NCI-H526 treated with DMSO at 0.1 percent for 48 hours (cell line): ENCODE measurements at places on chromosomes 12 and 14.
A peak's percentile ranks its signal among the peaks of the same experiment; 100 is the strongest.

DNA sequence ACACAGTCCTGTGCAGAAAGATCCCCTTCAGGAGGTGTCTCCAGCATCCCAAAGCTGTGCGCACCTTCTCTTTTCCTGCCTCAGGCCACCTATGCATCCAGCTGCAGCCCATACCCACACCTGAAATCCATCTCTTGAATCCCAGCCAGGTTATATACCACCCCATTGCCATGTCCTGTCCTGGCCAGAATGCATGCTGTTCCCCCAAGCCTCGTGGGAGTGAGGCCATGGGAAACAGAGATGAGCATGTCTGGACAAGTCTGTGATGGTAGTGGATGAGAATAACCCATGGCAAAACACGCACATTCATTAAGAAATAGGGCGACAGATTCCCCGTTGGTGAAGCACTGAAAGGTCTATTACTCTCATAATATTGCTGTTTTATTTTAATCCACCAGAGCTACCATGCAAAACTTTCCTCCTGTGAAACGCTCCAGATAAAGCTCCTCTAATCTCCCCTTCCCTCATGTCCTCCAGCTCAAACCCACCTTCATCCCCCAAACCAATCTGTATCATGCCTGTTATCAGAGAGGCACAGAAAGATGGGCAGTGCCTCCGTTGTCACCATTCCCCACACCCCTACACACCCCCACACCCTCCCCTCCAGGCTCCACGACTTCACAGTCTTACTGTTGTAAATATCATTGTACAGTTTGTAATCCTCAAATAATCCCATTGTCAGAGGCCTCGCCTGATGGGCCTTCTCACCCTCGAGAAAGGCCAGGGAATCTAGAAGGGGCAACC lies 97.5 kb upstream of the FKBP4 start:
- DNase-seq = no peak

DNA sequence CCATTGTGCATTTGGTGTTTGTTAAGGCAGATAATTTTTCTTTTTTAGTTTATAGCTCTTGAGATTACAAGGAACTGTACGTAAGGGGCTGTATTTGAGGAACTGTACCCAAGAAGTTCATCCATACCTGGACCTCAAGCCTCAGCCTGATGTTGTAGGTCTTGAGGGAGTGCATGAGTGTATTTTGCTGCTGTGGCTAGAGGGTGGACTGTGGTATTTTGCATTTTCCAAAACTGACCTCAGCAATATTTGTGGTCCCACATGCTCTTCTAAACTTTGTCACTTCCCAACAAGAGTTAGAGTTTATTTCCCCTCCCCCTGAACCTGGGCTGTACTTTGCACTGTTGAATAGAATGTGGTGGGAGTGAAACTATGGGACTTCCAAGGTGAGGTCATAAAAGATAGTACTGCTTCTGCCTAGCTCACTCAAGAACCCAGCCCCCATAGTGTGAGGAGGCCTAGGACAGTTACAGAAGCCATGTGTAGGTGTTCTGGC lies 42.2 kb upstream of the FBXO33 start:
- no peak for DNase-seq

GRCh38 chr12:21764065-21764464 lies 10.4 kb downstream of the KCNJ8 start:
- DNase-seq = no peak

GRCh38 chr12:11666131-11667050 lies 16.9 kb downstream of the ETV6 start:
- no peak for DNase-seq

DNA sequence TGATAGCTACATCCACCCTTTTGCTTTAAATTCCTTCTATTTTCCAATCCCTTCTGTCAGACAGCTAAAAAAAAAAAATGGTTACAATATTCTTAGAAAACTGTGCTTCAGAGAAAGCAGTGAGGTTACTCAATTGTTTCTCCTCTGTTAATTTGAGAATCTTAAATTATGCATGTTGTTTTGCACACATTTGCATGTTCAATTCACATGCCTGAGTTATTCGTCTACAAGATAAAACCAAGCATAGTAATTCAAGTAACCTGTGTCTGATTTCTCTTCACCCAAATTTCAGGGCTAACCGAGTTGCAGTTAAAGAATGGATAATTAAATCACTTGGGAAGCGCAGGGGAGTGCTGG lies 81.0 kb upstream of the MED13L start:
- peak; percentile 46 for DNase-seq

- DNase-seq = no peak
Measured at GRCh38 chr14:33527023-33527634, 423.7 kb downstream of the EGLN3 start.

GRCh38 chr14:75673345-75674035 lies 12.4 kb downstream of the TTLL5 start:
- no peak for DNase-seq

- no peak for DNase-seq
Measured at GRCh38 chr12:21809100-21809499, 34.6 kb upstream of the KCNJ8 start.

GRCh38 chr12:101951002-101951670 lies 73.8 kb downstream of the DRAM1 start:
- no peak for DNase-seq

- DNase-seq = peak; percentile 81
Measured at GRCh38 chr12:57088354-57089270, at the start of gene NAB2. TSS of gene NAB2 (plus strand) at chr12:57089114. CDS start at chr12:57089272, 158 bp downstream.

GRCh38 chr12:76020281-76020680 lies 11.3 kb downstream of the PHLDA1 start:
- DNase-seq = no peak

DNA sequence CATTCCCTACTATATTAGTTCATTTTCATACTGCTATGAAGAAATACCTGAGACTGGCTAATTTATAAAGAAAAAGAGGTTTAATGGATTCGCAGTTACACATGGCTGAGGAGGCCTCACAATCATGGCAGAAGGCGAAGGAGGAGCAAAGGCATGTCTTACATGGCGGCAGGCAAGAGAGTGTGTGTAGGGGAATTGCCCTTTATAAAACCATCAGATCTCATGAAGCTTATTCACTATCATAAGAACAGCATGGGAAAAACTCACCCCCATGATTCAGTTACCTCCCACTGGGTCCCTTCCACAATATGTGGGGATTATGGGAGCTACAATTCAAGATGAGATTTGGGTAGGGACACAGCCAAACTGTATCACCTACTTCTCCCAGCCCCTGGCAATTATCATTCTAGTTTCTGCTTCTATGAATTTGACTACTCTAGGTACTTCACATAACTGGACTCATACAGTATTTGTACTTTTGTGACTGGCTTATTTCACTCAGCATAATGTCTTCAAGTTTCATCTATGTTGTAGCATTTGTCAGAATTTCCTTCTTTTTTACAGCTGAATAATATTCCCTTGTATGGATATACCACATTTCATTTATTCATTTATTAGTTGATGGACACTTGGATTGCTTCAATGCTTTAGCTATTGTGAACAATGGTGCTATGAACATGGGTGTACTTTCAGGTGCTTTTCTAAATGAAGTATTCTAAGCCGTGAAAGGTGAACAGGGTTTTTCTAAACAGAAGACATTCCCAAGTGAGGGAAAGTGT lies 219.5 kb upstream of the NUDT4 start:
- DNase-seq = no peak

GRCh38 chr14:44962334-44963043 lies 499 bp downstream of the TOGARAM1 start:
- peak; percentile 76 for DNase-seq

DNA sequence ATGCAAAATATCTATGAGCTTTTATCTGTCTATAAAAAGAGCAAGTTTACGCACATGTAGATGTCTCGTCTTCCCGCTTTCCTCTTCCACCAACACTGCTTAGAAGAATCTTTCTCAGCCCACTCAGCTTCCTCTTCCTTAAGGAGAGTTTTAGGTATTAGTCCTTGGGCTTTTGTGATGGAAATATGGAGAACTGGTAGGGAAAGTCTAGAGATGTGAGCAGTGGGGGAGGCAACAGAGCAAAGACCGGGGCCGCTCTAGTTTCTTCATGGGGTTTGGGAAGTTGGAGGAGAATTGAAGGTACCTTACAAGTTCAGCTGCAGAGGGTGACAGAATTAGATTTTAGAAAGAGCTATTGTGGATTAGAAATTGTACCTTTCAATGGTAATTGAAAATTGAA lies 56.3 kb upstream of the CPNE8 start:
- no peak for DNase-seq

- DNase-seq = peak; percentile 16
Measured at GRCh38 chr14:23183479-23183878, at the start of gene SLC7A8. TSS of gene SLC7A8 (minus strand) at chr14:23183660. CDS start at chr14:23182914, 746 bp downstream.

GRCh38 chr12:26845057-26845666 lies 12.2 kb upstream of the ITPR2 start:
- no peak for DNase-seq

DNA sequence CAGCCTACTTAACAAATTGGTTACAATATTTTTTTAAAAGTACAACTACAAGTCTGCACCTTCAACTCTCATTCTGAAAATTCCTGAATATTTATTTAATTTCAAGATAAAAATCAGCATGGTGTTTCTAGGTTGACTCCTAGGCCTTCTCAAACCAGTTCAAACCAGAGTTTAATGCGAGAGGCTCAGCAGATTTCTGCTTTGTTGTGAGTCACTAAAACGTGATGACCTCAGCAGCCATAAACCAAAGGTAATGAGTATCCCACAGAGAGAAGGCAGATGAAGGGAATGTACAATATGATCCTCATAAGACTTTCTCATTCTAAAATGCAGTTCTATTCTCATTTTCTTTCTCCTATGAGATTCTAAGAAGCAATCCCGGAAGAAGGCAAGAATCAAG lies 1.5 kb downstream of the PRDM4 start:
- no peak for DNase-seq

DNA sequence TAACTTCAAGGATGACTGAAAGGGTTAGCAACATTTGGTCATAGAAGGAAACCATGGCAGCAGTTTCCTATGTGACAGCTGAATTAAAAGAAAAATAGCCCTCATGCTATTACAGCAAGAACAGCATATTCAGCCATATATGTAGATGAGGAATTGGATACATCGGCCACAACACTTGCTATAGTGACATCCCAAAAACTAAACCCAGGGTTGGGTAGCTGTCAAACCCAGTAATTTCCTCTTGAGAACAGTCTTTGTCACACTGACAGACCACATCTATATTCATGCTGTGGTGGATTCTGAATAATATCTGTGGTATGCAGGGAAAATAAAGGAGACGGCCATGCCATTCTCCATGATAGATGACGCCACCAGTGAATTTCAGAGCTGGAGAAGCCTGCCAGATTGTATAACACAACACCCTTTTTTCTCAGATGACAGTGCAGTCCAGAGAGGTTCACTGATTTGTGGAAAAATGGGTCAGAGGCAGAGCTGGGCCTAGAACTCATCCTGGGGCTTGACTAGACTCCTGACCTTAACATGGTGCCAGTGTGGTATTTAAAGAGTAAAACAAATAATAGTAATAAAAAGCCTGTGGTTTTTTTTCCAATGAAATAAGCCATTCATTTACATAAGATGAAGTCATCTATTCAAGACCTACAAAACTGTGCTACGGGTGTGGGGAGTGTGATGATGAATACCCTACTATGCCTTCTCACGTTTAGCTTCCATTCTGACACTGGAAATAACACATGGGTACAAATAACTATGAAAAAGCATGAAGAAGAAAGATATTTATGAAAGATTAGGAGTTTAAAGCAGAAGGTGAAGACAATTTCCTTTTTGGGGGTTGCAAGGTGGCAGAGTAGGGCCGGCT lies 32.3 kb downstream of the EFCAB11 start:
- no peak for DNase-seq

DNA sequence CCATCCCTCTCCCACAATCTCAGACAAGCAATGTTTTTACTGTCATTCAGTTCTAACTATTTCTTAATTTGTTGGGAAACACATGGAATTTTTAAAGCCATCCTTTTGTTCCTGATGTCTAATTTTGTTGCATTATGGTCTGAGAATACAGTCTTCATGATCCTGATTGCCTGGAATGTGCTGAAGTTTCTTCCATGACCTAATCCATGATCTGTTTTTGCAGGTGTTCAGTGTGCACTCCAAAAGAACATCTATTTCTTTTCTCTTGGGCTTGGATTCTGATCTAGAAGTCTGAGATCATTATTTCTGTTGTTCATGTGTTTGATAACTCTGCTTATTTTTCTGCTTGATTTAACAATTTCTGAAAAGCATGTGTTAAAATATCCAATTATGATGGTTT lies 43.2 kb upstream of the PHC1 start:
- DNase-seq = no peak

DNA sequence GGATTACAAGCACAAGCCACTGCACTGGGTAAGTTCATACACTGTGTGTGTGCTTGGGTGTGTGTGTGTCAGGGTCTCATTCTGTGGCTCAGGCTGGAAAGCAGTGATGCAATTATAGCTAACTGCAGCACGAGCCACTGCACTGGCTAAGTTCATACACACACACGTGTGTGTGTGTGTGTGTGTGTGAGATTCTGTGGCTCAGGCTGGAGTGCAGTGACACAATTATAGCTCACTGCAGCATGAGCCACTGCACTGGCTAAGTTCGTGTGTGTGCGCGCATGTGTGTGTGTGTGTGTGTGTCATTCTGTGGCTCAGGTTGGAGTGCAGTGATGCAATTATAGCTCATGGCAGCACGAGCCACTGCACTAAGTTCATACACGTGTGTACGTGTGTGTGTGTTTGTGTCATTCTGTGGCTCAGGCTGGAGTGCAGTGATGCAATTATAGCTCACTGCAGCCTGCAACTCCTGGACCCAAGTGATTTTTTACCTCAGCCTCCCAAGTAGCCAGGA lies 85.4 kb downstream of the HECTD1 start:
- DNase-seq = no peak

- no peak for DNase-seq
Measured at GRCh38 chr12:108305520-108305919, 33.6 kb downstream of the CMKLR1 start.

DNA sequence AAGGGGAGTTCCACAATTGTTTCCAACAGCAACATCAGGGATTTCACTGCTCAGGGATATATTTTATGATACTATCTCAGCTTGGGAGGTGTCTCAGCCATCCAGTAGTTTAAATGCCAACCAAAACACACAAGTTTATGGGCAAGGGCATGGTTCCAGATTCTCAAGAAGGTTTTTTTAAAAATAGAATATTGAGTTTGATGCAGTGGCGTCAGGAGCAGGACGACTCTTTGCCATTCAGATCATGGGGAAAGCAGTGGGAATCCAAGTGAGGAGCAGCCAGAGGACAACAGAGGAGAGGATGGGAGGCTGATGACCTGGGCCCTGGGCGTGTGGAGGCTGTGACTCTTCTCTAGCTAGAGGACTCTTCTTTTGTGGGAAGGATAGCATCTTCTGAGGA lies 25.7 kb downstream of the TSHR start:
- no peak for DNase-seq

GRCh38 chr12:3493859-3494176 lies 2.8 kb downstream of the PRMT8 start:
- DNase-seq = no peak

DNA sequence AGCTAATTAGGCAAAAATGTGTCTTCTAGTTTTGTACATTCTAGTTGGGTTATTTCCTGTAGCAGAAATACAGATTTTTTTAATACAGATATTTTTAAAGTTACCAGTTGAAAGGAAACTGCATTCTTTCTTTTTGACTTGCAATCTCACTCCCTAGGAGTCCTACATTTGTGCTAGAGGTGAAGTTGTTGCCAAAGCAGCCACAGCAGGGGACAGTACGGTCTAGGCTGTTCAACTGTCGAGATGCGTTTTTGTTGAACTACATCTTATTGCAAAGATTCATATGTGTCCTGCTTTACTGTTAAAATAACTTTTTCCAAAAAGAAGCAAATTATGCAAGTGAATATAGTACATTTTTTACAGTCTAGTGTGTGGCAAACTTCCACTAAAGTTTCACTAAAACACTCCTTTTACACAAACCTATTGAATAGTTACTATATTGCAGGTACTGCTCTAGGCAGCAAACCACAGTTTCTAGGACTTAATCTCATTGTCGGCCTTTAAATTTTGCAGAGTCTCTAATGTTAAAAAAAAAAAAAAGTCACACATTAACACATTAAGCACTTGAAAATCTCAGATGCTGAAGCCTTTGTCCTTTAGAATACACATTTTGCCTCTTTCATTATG lies 30.2 kb upstream of the SRGAP1 start:
- DNase-seq = no peak
